NT2/D1 (cell line): ENCODE measurements at places on chromosomes 2 and 18.
A peak's percentile ranks its signal among the peaks of the same experiment; 100 is the strongest.

GRCh38 chr2:227890495-227891079, 19.2 kb downstream of the DAW1 start:
- peak; percentile 23 for DNase-seq

- DNase-seq, result no peak
Observed at GRCh38 chr2:20304411-20304810, 46.2 kb downstream of the PUM2 start.

- no peak for DNase-seq
Observed at GRCh38 chr2:121321476-121321875, 36.5 kb upstream of the TFCP2L1 start.

GRCh38 chr2:33242845-33243244, 233.6 kb upstream of the RASGRP3 start:
- no peak for DNase-seq

DNA sequence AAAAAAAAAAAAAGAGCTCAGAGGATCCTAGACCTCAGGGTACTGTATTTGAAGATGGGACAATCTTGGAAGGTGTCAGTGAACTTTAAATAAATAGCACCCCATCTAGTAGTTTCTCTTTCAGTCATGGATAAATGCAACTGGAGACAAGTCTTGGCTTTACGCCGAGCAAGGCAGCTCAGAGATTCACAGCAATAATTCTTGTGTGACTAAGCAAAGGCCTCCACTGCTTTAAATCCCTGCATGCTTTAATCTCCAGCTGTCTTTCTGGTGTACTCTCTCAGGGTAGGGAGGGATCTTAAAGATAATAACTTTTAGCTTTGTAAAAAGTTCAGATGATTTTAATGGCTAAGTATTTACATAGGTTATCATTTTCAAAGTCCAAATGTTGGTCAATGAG, 36.3 kb downstream of the NRXN1 start:
- no peak for DNase-seq

DNA sequence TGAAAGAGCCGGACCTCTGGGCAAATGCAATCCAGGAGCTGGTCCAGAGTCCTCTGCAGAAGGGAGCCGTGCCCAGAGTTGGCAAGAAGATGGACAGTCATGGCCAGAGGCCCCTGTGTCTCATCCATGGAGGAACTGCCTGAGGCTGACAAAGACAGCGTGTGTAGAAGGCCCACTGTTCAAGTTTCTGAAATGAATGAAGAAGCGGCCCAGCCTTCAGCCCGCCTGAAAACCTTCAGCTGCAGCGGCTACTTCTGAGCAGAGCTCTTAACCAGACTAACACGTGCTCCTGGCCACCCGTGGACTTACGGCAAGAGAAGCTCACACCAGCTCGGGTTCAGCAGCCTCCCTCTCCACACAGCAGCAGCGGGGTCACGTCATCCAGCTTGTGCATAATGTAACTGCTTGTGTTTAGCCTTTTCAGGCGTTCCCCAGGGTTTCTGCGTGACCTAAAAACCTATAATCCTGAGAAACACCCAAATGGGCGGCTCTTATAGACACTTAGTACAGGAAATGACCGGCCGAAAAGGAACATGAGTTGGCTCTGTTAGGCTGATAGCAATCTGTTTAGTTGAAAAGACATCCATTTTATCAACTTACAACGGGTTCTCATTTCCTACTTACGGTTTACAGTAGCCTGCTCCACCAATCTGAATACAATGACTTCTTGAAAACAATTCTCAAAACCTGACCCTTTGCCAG, at the start of gene FAM124B:
FAM124B (minus strand) TSS at position 467 of the 702 bp plus-strand sequence; CDS start at position 128, 339 bp downstream.
- DNase-seq, result no peak

GRCh38 chr2:27527182-27527581, 30.5 kb downstream of the GCKR start:
- no peak for DNase-seq

GRCh38 chr18:10374636-10375293, 79.7 kb upstream of the APCDD1 start:
- peak; percentile 50 for DNase-seq

- no peak for DNase-seq
Observed at GRCh38 chr18:41939326-41939725, 15.7 kb upstream of the PIK3C3 start.

GRCh38 chr2:206718296-206718695, at the start of gene DYTN:
DYTN (minus strand) TSS chr2:206718396; CDS start chr2:206718279, 117 bp downstream.
- no peak for DNase-seq

GRCh38 chr18:63487676-63488075, 10.9 kb downstream of the SERPINB5 start:
- DNase-seq, result no peak

DNA sequence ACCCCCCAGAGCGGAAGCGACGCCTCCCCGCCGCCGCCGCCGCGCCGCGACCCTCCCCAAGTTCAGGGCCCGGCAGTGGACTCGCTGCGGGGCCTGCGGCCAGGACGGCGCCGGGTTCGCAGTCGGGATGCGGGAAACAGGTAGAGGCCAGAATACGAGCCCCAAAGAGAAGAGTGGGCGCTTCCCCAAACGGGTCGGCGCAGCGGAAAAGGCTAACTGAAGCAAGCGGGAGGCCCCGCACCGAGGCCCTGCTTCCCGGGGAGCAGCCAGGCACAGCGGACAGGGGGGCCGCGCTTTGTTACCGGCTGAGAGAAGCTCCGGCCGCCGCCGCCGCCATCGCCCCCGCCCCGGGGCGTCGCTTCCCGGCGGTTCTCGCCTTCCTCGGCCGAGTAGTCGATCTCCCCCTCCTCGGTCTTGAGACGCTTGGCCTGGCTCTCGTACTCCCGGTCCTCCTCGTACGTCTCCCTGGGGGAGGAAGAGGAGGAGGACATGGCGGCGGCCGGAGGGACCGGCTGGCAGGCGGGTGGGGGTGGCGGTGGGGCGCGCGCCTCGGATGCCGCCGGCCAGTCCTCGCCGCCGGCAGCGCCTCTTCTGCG, 494 bp downstream of the HNRNPLL start:
- DNase-seq, result no peak

GRCh38 chr18:42068030-42068429, 113.0 kb downstream of the PIK3C3 start:
- no peak for DNase-seq

- DNase-seq, result no peak
Observed at GRCh38 chr2:197838036-197838435, 33.6 kb downstream of the PLCL1 start.

- no peak for DNase-seq
Observed at GRCh38 chr2:219420687-219421086, 2.5 kb downstream of the DES start.

- no peak for DNase-seq
Observed at GRCh38 chr2:197237291-197238042, 73.1 kb downstream of the ANKRD44 start.

GRCh38 chr2:238069877-238070276, 9.1 kb downstream of the SCLY start:
- no peak for DNase-seq

- no peak for DNase-seq
Observed at GRCh38 chr2:240460781-240461431, 25.4 kb downstream of the GPC1 start.

DNA sequence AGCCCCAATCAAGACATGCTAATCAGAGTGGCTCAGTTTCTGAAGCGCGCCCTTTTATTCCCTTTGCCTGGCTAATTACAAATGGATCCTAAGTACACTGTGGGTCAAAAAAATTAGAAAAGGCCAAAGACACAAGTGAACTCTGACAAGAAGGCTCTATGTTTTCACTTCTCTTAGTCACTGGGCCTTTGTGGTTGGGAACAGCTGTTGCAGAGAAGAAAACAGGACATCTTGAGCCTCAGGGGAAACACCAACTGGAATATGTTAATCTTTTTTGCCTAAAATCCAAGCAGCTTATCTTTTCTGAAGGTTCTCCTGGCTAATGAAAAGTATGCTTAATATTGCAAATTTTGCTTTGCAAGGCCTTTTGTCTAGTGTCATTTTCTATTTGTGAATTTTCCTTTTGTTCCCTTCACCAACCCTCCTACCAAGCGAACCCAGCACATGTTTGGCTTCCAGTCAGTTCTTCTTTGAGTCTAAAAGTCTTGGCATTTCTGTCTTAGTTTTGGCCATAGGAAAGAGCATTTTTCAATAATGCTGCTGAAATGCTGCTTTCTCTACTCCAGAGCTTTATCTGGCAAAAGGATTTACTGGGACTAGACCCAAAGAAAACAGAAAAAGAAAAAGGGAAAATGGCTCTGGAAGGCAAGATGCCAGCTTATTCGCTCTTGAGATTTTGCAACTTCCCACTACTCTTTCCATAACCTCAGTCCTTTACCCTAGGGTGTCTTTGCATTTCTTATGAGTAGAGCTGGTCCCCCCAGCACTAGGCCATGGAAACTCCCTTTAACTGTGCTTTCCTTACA, 440.2 kb upstream of the ST6GAL2 start:
- no peak for DNase-seq

DNA sequence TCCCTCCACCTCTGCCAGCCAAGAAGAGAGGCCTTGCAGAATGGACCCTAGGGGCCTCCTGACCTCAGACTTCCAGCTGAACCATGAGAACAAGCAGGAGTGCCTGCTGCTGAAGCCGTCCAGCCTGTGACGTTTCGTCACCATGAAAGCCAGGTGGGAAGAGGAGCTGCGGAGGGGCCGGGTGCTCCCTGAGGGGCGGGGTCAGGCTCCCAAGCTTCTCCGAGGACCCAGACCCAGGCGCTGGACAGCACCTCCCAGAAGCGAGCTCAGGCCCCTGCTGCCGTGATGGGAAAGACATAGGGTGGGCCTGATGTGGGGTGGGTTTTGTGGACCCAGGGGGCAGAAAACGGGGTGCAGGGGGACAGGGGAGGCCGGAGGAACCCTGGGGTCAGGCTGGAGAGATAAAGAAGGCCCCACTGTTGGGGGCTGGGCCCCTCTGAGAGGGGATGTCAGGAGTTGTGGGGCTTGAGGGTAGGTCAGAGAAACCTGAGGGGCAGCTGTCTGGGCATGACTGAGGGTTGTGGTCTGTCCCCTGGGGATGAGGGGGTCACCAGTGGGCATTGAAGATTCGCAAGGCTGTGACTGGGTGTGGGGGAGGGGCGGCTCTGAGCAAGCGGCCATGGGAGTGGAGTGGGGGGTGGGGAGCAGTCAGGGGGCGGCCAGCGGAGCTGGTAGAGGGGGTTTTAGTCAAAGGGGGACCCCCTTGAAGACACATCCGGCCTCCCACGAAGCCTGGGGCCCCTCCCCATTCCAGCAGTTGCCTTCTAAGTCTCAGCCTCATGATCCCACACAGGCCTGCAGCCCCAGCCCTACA, 73.4 kb upstream of the ODC1 start:
- no peak for DNase-seq

GRCh38 chr2:234558642-234559041, 61.8 kb upstream of the ARL4C start:
- no peak for DNase-seq

DNA sequence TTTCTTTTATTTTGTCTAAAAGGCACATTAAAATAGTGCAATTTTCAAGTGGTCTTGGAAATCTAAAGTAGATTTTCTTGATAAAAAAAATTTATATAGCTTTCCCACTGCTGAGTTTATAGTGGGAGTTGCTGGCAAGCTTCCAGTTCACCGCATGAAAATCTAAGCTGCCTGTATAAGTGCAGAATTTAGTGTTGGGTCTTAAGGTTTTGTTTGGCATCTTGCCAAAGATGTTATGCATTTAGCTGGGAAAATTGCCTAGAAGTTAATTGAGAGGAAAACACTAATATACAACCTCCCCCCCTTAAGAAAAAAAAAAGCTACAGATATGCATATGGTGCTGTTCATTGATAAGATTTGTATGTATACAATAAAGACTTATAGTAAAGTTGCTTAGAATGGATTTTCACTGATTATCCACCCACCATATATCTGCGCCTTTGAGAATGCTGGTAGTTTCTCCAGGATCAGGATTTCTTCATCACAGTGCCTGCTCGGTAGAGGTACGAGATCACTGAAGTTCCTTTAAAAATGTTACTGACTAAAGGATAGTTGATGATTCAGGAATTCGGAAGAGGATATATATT, 803.2 kb upstream of the POU3F3 start:
- DNase-seq, result no peak

DNA sequence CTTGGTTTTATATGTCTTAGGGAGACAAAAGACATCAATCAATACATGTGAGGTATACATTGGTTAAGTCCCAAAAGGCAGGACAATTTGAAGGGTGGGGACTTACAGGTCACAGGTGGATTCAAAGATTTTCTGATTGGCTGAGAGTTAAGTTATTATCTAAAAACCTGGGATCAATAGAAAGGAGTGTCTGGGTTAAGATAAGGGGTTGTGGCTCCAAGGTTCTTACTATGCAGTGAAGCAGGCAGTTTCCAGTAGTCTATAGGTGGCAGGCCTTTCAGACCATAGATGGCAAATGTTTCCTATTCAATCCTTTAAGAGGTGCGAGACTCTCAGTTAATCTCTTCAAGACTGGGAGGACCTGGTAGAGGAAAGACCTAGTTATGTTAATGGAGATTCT, 42.1 kb upstream of the NEB start:
- no peak for DNase-seq

GRCh38 chr2:222671259-222672067, at the start of gene MOGAT1:
MOGAT1 (plus strand) TSS chr2:222671658; CDS start chr2:222671786, 128 bp downstream.
- peak; percentile 36 for DNase-seq

GRCh38 chr2:40281021-40281940, 170.6 kb downstream of the SLC8A1 start:
- no peak for DNase-seq

GRCh38 chr18:36572135-36572856, 256.5 kb downstream of the TPGS2 start:
- no peak for DNase-seq

GRCh38 chr2:231925303-231926179, 655 bp downstream of the NPPC start:
- DNase-seq, result peak; percentile 77

GRCh38 chr2:17901246-17901645, 22.8 kb downstream of the KCNS3 start:
- no peak for DNase-seq

GRCh38 chr18:69444221-69444620, 43.5 kb downstream of the DOK6 start:
- no peak for DNase-seq

GRCh38 chr2:84844141-84844540, 36.7 kb downstream of the TRABD2A start:
- no peak for DNase-seq

- DNase-seq, result no peak
Observed at GRCh38 chr2:80303909-80304837, at the start of gene LRRTM1. LRRTM1 (minus strand) TSS chr2:80304752; CDS start chr2:80303819, 933 bp downstream.

GRCh38 chr2:222738809-222739208, 67.4 kb downstream of the MOGAT1 start:
- DNase-seq, result no peak

DNA sequence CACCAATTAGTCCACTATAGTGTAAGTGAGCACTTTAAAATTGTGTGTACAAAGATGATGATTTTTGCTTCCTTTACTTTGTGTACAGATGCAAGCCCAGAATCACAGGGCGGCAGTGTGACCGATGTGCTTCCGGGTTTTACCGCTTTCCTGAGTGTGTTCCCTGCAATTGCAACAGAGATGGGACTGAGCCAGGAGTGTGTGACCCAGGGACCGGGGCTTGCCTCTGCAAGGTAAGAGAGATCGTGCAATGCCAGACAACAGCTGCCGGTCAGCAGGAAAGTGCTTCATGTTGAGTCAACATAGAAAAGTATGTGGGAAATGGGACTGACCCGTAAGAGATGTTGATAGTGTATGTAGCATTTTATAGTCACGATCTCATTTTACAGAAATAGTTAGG, 156.8 kb upstream of the TTC39C start:
- DNase-seq, result no peak

GRCh38 chr2:17765398-17765797, 11.5 kb downstream of the GEN1 start:
- DNase-seq, result no peak

GRCh38 chr18:12088096-12088495, 5.5 kb upstream of the ANKRD62 start:
- no peak for DNase-seq

- DNase-seq, result no peak
Observed at GRCh38 chr2:232981356-232981755, 31.7 kb downstream of the NGEF start.

- DNase-seq, result no peak
Observed at GRCh38 chr2:68612765-68613519, 30.4 kb upstream of the PROKR1 start.
